NCI-H460 (cell line): ENCODE measurements at places on chromosomes 7 and 10. TPM values are rescaled to one million over a fixed set of nuclear protein-coding genes. Genes with fewer than 3 reads are reported as not detected.
A peak's percentile ranks its signal among the peaks of the same experiment; 100 is the strongest.

GRCh38 chr7:28358423-28358868, 53.9 kb upstream of the CREB5 start:
- DNase-seq: peak; percentile 9

DNA sequence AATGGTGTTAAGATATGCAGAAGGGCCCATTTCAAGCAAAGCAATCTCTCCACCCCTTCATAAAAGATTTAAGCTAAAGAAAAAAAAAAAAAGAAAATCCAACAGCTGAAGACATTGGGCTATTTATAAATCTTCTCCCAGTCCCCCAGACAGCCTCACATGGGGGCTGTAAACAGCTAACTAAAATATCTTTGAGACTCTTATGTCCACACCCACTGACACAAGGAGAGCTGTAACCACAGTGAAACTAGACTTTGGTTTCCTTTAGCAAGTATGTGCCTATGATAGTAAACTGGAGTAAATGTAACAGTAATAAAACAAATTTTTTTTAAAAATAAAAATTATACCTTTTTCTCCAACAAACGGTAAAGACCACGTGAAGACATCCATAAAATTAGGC, 28.6 kb downstream of the PPP3CB start:
- no peak for DNase-seq

- no peak for DNase-seq
Observed at GRCh38 chr10:59864141-59864962, 42.0 kb downstream of the CCDC6 start.

DNA sequence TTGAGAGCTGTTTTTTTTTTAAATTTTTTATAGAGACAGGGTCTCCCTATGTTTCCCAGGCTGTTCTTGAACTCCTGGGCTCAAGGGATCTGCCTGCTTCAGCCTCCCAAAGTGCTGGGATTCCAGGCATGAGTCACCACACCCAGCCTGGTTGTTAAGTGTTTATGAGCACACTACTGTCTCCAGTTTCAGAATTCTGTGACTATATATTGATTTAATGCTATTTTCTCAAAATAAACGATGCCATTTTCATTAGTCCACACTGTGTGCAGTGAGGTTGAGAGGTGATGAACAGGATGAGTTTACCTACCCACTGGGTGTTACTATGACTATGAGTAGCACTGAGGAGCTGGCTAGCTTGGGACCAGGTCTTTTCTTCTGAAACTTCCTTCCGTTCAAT, 110.9 kb upstream of the FAM180A start:
- no peak for DNase-seq

DNA sequence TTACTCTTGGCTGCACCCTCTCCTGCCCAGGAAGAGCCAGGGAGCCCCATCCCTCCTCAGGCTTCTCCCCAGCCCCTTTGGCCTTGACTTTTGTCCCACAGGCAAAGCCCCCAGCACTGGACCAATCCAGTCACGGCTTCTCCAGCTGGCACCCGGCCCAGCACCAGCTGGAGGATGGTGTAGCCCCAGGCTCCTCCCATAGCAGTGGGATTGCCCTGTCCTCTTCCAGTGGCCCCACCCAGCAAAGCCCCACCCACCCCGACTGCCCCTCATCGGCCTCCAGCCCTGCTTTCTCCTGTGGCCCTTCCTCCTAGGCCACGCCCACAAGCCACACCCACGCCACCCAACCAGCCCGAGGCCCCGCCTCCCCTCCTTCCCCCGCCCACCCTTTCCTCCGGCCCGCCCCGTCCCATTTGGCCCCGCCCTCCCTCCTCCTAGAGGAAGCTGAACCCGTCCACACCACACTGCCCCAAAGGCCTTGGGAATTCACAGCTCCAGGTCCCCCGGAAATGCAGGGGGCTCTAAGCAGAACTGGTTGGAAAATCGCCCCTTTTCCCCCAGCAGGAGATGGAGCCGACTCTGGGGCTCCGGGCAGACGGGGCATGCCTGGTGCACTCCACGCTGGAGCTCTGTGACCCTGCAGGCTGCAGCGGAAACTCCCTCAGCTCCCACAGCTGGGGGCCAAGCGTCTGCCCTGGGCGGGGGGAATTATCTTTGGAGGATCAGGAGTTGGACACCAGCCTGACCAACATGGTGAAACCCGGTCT, 25.2 kb downstream of the GET4 start:
- peak; percentile 82 for DNase-seq

DNA sequence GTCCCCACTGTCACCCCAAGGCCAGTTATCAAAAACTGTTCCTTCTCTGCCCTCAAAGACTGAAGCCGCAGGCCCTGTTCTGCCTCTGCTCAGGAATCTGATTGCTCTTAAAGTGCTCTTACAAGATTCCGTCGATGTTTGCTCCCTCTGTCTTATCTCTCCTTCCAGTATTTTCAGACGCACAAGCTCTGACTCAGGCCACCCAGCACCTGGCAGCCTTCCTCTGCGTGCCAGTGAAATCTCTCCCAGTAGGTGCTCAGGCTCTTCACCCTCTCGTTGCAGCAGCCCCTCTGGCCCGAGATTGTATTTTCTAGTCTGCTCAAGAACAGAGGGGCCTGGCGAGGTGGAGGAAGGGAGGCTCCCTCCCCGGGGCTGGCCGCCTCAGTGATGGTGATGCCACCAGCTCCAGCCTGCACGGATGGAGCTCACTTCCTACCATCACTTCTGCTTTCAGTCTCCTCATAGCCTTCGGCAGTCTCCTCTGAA, 276.2 kb downstream of the USP6NL start:
- DNase-seq: no peak

GRCh38 chr7:123075838-123076467, 80.5 kb upstream of the TAS2R16 start:
- no peak for DNase-seq

DNA sequence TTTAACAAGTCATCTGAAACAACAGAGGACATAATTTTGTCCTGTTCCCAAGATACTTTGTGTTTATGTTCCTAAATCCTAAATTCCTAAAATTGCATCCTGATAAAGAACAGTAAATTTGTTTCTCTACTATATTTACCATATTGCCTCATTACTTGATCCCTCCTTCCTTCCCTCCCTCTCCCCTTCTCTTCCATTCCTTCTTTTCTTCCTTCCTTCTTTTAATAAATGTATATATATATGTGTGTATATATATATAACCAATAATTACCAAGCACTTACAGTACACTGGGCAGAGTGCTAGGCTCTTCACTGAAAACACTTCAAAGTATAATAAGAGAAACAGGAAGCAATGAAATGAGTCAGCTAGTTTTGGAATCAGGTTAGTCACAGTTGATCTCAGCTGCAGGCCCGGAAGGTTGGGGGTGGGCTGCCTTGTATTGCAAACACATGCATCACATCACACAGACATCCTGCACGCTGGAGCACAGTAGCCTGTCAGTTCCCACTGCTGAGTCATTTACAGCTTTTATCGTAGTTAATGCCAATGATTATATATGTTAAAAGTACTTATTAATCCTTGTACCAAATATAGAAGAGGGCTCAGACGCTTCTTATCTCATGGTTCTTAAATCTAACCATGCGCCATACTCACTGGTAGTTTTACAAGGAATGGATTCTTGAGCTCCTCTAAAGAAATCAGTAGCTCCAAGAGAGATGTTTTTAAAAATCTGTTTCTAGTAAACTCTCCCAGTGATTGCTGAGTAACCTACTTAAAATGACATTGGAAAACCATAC, 551.7 kb downstream of the GRM8 start:
- DNase-seq: peak; percentile 95

GRCh38 chr7:925601-926000, 28.9 kb downstream of the ADAP1 start:
- DNase-seq: no peak

GRCh38 chr10:99676426-99676825, 17.1 kb downstream of the ENTPD7 start:
- DNase-seq: no peak

GRCh38 chr7:32223071-32223650, 153.0 kb upstream of the PDE1C start:
- DNase-seq: no peak

GRCh38 chr10:68231817-68232251, at the start of gene ATOH7:
ATOH7 (minus strand) TSS chr10:68232113; CDS start chr10:68231677, 436 bp downstream.
- no peak for DNase-seq

DNA sequence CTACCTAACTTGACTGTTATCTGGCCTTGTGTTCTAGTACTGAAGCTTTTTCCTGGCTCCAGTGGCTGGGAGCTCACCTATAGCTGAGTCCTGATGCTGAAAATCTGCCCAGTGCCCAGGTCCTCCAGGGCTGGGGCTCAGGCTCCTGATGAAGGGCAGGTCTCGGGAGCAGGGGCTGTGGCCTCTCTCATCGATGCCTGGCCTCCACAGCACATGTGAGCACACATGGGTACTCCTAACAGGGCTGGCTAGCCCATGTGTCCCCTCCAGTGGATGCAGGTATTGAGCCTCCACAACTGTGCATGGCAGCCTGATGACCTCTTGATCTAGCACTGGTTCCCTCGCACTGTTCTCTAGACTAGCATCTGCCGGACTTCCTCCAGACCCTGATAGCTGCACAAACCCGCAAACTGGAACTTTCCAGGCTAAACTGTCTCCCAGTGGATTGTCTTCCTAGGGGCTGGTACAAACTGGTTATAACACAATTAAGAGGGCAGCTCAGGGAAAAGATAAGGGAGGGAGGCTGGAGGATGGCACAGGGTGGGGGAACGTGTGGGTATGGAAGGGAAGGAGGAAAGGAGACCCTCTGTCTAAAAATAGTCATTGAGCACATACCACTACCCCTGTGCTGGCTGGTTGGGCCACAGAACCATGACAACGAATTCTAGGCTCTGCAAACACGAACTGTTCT, 35.1 kb downstream of the PLAC9 start:
- DNase-seq: no peak

DNA sequence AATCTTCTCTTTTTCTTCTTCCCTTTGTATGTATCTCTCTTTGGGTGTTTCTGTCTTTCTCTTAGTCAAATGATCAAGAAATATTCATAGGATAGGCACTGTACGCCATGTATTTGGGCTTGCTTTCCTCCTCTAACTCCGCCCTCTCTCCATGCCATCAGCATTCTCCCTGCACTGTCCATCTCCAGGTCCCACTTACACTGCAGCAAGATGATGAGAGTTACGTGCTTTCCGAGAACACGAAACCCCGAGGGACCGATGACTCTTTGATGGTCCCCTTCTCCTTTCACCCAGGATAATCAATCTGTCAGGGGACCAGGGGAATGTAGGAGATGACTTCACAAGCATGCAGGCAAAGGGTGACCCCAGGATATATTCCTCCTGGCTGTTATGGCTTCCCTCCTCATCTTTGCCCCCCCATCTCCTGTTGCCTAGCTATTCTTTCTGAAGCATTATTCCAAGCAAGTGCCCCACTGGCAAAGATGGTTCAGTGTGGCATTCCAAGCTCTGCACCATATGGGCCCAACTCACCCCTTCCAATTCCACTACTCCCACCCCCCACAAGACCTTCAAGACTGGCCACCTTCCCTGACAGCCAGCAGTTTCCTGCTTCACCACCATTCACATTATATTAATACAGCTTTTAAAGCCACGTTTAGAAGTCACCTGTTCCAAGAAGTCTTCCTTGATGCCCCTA, 40.0 kb downstream of the HIF1AN start:
- no peak for DNase-seq

GRCh38 chr7:155638366-155638765, 6.1 kb upstream of the RBM33 start:
- DNase-seq: no peak

DNA sequence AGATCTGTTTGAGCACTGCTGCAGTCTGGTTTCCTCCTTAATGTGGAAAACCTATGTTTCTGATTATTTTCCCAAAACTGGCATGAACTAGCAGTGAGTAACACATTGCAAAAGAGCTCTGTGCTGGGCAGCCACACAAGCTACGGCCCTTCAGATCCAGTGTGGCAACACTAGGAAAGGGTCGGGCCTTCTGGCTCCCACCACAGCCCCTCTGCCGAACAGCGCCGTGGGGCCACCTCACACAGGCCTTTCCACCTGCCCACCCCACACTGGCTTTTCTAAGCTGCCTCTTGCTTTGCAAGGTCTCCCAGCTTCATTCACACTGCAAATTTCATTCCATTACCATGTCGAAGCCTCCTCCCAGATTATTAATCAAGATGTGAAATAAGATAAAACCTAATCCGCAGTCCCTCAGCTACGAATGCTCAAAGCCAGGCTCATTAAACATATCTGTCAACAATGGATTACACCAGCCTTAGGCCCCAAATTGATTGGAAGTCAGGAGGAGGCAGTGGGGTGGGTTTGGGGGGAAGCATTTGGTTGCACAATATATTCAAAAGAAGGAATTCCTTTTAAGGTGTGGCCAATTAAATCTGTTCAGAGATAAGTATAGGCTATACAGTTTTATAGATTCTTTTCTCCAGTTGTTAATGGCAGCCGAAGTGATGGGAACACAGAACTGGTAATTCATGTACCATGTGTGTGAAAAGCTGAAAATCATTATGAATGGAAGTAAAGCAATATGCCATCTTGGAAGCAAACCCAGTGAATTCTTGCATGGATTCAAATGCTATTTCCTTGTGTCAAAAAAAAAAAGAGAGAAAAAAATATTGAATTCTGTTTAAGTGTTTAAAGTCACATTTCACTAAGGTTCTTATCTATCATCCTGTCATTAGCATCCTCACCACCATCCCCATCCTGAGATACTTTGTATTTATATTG, 223.7 kb downstream of the MTERF1 start:
- DNase-seq: no peak

- DNase-seq: no peak
Observed at GRCh38 chr10:29495366-29495765, 139.4 kb downstream of the SVIL start.

DNA sequence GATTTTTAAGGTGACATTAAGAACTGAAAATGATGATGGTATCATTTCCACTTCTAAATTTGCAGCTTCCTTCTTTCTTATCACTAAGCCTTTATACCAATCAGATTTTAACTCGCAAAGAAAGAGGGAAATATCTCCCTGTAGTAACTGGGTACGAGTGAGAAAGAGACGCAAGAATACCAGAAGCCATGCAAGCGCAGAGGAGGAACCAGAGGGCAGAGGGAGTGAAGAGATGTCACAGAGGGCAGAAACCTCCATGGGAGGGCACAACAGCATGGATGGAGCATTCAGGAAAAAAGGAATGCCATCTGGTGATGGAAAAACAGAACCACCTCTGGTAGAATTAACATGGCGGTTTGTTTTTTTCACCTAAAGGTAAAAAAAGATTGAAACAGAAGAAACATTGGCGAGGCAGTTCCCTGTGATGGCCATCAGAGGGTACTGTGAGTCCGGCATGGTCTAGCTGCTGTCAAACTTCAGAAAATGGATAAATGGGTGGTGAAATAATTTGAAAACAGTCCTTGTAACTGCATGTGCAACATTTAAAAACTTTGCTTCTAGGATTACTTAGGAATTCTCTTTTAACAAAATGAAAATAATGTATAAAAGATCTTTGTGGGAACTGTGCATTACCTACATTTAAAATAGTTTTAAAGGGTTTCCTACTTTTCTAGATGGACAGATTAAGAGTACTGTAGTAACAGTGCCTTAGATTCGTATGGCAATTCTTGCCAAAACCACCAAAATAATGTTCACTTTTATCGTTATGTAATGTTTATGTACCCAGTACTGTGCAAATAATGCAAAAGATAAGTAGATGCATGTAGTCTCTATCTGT, 91.8 kb downstream of the ARHGAP12 start:
- DNase-seq: peak; percentile 26

GRCh38 chr7:57646219-57646900, 196.4 kb downstream of the ZNF716 start:
- no peak for DNase-seq

- no peak for DNase-seq
Observed at GRCh38 chr7:105003275-105003674, 10.7 kb upstream of the KMT2E start.

The PODXL gene
- total RNA-seq: 2.3 and 3.1 TPM in 2 replicates

The ITGA8 gene
- not detected in 2 replicates for total RNA-seq

The UCMA gene
- total RNA-seq: not detected in 2 replicates

The FGL2 gene
- 0.66 and 1.7 TPM in 2 replicates for total RNA-seq

The NKX2-3 gene
- total RNA-seq: 0.25 and 0.32 TPM in 2 replicates

The AP3M1 gene
- 49.8 and 60.6 TPM in 2 replicates for total RNA-seq

The FGFR2 gene
- total RNA-seq: 0.46 and 0.54 TPM in 2 replicates

The GATA3 gene
- 0.12 and 0.23 TPM in 2 replicates for total RNA-seq

The HUS1 gene
- 22.1 and 28.2 TPM in 2 replicates for total RNA-seq
